Nephron progenitor cell (in vitro differentiated cells): ENCODE measurements at places on chromosomes 3 and 15.

DNA sequence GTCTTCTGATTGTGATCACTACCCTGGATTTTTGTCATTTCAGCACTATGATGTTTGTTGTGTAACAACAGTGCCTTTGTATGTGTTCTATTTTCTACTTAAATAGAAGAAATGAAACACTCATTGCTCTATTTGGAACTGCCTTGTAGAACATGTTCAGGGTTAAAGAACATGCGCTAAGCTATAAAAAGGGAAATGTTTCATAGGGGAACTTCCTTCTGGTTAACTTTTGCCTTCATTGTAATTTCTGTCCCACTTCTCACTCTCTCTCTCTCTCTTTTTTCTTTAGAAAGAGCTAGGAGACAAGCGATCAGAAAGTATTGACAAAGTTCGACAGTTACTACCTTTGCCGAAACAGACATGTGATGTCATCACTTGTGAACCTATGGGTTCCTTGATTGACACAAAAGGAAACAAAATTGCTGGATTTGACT, at the start of gene P2RY12:
P2RY12 (minus strand) TSS at position 13 of the 434 bp plus-strand sequence. CDS start 45,908 bp downstream, outside the sequence.
- DNase-seq = no peak

- DNase-seq = no peak
Measured at GRCh38 chr15:51861557-51862359, 32.3 kb downstream of the TMOD3 start.

GRCh38 chr3:156811089-156811862, 14.9 kb upstream of the LEKR1 start:
- no peak for DNase-seq

- no peak for DNase-seq
Measured at GRCh38 chr3:65978116-65978515, 60.6 kb downstream of the MAGI1 start.

DNA sequence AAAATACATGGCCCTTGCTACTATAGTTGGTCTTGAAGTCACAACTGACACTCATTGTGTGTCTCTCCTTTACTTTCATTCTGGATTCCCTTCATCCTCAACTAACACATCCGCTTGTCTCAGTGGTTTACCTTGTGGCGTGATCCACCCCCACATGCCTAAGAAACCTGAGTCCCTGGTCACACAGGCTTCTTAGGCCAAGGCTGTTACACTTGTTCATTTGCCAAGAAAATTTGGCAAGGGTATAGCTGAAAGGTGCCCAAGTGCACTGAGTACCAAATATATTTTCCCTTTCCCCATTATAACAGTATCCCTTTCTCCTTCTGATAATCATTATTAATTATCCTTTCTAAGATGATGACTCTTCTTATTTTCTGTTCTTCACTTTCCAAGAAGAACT, 207.6 kb upstream of the STAC start:
- no peak for DNase-seq

- DNase-seq = no peak
Measured at GRCh38 chr3:116051040-116051439, 394.2 kb downstream of the LSAMP start.

DNA sequence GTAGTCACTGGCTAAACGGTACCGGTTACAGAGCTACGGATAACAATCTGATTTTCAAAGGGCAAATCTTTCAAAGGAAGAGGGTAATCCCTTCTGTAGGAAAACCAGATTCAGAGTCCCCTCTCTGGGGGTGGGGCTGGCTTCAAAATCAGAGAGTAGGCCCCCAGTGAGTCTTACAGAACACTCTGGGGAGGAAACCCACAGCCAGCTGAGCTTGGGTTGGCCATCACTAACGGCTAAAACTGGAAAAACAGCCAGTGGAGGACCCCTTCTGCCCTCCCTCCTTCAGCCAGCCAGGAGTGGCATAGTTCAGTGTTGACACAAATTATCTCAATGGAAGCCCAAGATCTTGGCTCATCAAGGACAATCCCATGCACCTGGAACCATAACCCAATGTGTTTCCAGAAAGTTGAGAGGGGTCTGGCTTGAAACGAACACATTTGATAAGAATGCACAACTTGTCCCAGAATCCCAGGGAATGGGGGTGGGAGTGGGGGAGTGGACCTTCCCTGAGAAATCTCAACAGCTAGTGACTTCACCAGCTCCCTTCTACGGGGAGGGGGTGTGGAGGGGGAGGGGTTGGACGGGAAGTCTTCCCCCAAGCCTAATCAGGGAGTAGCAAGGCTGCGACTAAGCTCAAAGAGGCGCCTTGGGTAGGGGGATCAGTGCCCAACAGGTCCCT, 1.0 kb downstream of the RASL12 start:
- peak; percentile 41 for DNase-seq

GRCh38 chr3:181739628-181740027, 27.9 kb downstream of the SOX2 start:
- DNase-seq = no peak

GRCh38 chr3:354432-354831, 157.9 kb downstream of the CHL1 start:
- DNase-seq = peak; percentile 47

- DNase-seq = no peak
Measured at GRCh38 chr3:55720614-55721013, 233.5 kb upstream of the WNT5A start.

DNA sequence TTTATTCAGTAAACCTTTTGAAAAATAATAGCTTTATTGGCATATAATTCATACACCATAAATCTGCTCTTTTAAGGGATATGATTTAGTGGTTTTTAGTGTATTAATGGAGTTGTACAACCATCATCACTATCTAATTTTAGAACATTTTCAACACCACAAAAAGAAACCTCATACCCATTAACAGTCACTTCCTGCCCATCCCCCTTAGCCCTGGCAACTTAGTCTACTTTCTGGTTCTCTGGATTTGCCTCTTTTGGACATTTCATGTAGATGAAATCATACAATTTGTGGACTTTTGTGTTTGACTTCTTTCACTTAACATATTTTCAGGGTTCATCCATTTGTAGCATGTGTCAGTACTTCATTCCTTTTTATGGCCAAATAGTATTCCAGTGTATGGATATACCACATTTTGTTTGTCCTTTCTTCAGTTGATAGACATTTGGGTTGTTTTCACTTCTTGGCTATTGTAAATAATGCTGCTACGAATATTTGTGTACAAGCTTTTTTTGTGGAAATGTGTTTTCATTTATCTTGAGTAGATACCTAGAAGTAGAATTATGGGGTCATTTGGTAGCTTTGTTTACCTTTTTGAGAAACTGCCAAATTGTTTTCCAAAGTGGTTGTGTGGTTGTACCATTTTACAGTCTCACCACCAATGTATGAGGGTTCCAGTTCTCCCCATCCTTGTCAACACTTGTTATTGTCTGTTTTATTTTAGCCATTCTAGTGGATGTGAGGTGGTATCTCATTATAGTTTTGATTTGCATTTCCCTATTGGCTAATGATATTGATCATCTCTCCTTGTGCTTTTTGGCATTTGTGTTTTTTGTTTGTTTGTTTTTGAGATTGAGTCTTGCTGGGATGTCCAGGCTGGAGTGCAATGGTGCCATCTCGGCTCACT, 45.8 kb downstream of the SMAD3 start:
- DNase-seq = no peak

GRCh38 chr3:2837239-2837638, 272.9 kb downstream of the IL5RA start:
- no peak for DNase-seq

- no peak for DNase-seq
Measured at GRCh38 chr3:142628801-142629200, 32.6 kb downstream of the PLS1 start.

DNA sequence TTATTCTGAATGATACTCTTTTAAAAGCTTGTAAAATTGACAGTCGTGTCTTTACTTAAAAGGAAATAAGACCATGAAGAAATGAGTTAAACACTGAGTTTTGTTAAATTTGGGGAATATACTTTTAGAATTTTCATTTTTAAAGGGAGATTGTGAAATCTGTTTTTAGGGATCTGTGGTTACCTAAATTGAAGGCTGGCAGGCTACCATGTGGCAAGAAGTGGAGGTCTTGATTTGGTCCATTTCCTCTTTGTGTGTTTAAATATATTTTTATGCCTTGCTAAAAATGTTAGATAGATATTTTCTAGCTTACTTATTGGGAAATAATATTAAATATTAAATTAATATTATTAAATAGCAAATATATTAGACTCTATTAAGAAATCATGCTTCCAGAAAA, 36.6 kb upstream of the SLC22A13 start:
- DNase-seq = no peak

GRCh38 chr3:131620977-131621376, 118.2 kb upstream of the MRPL3 start:
- no peak for DNase-seq

- no peak for DNase-seq
Measured at GRCh38 chr3:42500091-42500490, 2.4 kb upstream of the VIPR1 start.

- peak; percentile 46 for DNase-seq
Measured at GRCh38 chr15:33132722-33133345, 61.7 kb downstream of the FMN1 start.

- no peak for DNase-seq
Measured at GRCh38 chr15:54568381-54568780, 590.1 kb downstream of the UNC13C start.

DNA sequence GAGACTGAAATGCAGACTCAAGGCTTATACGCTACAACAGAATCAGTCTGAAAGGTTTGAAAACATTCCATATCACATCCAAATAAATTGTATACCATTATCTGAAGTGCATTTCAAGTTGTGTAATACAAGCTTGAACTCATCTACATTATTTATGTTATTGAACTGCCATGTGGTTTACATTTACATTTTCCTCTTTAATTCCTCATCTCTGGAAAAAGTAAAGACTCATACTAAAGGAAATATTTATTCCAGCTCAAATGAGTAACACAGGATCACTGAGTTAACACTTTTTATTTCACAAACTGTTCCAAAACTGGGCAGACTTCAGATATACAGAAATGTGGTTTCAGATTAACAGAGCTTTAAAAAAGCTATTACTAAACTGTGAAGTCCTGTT, 282.5 kb downstream of the ULK4 start:
- DNase-seq = no peak

GRCh38 chr15:44034334-44034733, 160.7 kb downstream of the FRMD5 start:
- no peak for DNase-seq

DNA sequence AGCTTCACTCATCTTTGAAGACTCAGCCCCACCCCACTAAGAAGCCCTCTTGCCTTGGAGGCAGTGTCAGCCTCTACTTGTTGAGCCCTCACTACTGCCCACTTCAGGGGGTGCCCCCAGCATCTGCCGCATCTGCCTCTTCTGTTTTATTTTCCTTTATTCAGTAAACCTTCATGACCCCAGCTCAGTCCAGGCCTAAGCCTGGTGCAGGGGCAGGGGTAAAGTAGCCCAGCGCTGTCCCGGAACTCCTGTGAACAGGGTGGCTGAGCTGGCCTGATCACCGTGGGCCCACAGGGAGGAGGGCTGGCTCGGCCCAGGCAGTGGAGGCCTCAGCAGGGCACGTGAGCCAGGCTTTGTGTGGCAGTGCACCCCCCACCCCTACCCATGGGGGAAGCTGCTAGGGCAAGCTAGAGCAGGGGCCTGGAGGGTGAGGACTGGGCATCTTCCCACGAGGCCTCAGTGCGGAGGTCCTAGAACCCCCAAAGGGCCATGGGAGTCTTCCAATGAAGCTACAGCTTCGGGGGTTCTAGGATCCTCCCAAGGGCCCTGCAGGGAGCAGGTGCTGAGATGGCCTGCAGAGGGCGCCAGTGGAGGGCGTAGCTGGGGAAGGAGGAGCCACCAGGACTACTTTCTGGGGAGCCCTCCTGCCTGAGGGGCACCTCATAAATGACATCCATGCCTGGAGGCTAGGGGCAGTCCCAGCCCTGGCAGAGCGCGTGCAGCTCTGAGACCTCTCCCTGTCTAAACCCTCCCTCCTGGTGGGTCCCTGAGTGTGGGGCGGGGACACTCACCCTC, 36.0 kb downstream of the TSPAN3 start:
- peak; percentile 55 for DNase-seq

GRCh38 chr3:98994128-98994762, 92.8 kb upstream of the DCBLD2 start:
- no peak for DNase-seq

- no peak for DNase-seq
Measured at GRCh38 chr3:107942244-107942643, 148.6 kb downstream of the CD47 start.

DNA sequence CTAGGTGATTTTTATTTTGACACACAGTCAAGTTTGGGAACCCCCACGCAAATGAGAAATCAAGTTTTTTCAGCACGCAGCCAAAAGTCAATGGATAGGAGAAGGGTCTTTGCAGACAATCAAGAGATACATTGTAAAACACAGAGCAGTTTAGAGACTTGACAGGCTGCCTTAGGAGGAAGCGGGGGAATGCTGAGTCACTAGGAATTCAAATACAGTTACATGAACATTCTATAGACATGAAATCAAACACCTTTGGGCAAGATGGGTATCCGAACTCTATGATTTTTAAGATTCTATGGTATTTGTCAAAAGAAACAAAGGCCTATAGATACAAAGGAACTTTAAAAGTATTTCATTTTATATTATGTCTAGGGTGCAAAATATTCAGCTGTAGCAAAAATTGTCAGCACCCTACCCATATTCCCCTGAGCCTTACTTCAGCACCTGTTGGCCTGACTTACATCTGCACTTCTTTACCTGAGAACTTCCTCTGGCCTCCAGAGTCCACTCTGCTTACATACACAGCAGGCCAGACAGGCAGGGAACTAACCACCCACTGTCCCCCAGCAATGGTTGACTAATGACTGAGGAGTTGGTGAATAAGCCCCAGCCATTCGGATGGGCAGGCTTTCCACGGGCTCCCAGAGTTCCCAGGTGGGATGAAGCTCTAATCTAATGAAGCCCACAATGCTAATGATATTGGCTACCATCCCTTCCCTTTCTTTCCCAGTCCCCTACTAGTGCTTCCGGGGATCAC, 289.3 kb upstream of the RORA start:
- no peak for DNase-seq

- no peak for DNase-seq
Measured at GRCh38 chr3:3177861-3178497, 1.5 kb downstream of the CRBN start.
